HTR-8/SVneo (cell line): ENCODE measurements at places on chromosomes 3 and 15.

DNA sequence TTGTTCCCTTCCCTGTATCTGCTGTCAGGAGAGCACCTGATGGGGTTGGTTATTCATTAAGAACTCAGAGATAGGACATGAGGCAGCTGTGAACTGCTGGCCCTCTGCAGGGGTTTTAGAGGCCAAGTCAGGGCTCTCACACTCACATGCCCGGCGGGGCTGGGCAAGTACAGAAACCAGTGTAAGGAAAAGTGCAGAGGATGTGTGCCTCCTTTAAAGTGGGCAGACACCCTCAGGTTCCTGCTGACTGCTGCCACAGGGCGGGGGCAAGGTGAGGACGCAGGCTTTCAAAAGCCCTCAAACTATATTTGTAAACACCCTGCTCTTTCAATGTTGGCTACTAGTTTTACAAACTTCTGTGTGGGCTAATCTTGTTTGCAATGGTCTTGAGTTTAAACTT lies 22.4 kb downstream of the CXCR6 start:
- no peak for DNase-seq

GRCh38 chr15:40762919-40763800 lies 708 bp upstream of the GCHFR start:
- no peak for DNase-seq

- DNase-seq: no peak
Observed at GRCh38 chr3:40961104-40961857, 238.0 kb upstream of the CTNNB1 start.

- DNase-seq: no peak
Observed at GRCh38 chr3:317012-317411, 120.4 kb downstream of the CHL1 start.

- DNase-seq: peak; percentile 33
Observed at GRCh38 chr15:62453981-62454380, 288.9 kb upstream of the C2CD4B start.

DNA sequence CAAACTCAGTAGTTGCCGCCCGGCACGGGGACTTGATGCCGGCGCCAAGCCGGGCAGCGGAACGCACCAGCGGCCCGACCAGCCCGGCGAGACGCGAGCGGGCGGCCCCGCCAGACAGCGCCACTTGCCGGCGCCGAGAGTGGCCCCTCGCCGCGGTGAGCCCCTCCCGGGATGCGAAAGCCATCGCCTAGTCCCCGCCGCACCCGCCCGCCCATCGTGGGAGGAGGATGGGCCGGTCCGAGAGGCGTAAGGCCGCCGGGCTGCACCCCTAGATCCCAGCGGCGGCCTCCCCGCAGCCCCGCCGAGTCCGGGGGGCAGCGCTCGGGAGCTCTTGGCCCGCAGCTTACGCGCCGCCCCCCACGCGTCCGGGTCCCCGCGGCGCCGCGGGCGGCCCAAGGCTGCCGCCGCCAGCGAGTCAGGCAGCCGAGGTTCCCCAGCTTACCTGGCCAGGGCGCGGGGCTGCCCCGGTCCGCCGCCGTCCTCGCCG lies 609 bp downstream of the GOLGA8A start:
- DNase-seq: peak; percentile 10
